ENCODE measurements at places on chromosomes 6 and 20.

DNA sequence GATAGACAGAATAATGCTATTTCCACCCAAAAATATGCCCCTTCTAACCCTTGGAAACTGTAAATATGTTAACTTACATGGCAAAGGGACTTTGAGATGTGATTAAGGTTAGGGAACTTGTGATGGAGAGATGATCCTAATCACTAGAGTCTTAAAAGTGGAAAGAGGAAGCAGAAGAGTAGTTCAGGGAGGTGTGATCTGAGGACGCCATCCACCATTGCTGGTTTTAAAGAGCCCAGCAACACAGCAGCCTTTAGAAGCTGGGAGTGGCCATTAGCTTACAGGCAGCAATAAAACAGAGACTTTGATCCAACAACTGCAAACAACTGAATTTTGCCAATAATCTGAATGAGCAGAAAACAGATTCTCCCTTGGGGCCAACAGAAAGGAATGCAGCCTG is 30.6 kb downstream of the ZNF311 start:
- DNase-seq, result no peak

- DNase-seq, result no peak
Measured at GRCh38 chr6:148379481-148379880, 36.8 kb downstream of the SASH1 start.

DNA sequence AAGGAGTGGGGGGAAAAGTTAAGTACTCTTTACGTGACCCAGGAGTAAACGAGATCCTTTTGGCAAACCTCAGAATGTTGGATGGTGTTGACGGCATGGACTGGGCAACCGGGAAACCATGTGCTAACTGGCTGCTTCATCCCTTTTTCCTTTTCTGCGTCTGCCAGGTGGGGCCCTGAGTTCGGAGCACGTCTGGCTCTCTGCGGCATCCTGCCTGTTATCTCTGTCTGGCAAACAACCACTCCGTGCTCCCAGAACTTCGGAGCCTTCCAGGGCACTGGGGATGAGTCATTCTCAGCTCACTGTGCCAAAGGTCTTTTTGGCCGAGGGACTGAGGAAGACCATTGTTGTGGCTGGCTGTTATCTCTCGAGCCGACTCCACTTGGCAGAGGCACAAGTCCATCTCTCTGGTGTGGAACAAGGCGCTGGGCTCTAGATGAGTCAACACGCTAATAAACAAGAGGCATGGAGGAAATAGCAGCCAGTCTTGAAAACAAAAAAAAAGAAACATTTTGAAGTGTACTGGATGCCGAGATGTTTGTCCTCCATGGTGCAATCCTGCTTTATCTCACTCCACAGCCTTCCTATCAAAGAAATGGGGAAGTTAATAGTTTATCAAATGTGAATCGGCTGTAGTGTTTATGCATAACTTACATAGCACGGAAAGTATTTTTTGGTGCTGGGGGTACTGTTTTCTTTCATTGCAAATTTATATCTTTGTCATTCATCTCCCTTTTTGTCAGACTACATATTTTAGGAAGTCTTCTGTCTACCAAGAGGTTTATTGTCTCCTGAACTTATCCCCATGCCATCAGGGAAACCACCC is 64.6 kb upstream of the TXNDC5 start:
- no peak for DNase-seq

- DNase-seq, result no peak
Measured at GRCh38 chr20:16005021-16005914, 568.0 kb downstream of the KIF16B start.

GRCh38 chr6:13226071-13226470 is 102.3 kb downstream of the TBC1D7 start:
- no peak for DNase-seq
